SW 1271 (cell line): ENCODE measurements at places on chromosomes 11 and 22.

GRCh38 chr22:30036656-30037055 lies 43.6 kb upstream of the HORMAD2 start:
- DNase-seq: no peak

GRCh38 chr22:26551568-26551967 lies 38.4 kb downstream of the TPST2 start:
- no peak for DNase-seq

GRCh38 chr11:70627219-70627618 lies 228.9 kb downstream of the CTTN start:
- DNase-seq: no peak

DNA sequence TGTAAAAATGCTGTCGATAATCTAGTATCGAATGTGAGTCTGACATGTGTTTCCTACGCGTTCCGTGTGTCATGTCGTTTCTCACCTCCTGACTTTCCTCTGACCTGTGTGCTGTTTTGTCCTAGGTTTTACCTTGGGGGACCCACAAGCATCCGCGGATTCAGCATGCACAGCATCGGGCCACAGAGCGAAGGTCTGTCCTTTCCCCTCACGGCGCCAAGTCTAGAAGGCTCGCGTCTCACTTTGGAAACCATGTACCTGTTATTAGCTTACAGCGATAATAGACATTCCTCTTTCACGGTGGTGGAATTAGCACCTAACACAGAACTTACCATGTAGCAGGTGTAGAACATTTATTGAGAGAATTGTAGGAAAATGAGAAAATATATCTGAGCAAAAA lies 28.6 kb downstream of the SAMM50 start:
- DNase-seq: no peak

GRCh38 chr11:22347857-22348487 lies 9.8 kb downstream of the SLC17A6 start:
- DNase-seq: no peak

DNA sequence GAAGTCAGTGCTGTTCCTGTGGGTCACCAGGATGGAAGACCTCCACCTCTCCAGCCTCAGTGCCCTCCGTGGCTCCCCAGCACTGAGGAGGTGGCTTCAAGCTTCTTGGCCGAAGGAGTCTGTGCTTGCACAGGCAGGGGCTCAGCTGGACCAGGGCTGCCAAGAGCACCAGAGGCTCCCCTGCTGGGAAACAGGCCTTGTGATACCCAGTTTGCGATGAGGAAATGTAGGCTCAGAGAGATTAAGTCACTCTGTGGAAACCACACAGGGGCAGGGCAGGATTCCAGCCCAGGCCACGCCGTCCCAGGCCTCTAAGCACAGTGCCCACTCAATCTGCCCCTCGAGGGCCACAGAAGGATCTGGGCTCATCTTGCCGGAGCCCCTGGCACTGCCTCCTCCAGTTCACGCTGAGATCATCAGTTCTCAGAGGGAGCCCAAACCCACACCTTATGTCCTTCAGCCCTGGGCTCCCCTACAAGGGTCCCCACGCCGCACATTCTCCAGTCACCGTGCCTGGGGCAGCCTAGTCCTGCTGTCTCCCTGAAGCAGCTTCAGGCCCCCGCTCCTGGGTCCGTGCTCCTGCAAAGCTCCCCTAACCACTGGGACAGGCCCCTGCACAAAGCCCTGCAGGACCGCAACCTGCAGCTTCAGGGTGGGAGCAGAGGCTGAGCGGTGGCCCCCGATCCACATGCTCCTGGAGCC lies 21.6 kb downstream of the ANO1 start:
- DNase-seq: no peak

GRCh38 chr11:47524291-47524874 lies 28.5 kb downstream of the CELF1 start:
- no peak for DNase-seq

- no peak for DNase-seq
Observed at GRCh38 chr11:134272381-134273316, 3.5 kb upstream of the GLB1L3 start.

GRCh38 chr22:46303347-46303965 lies 6.8 kb downstream of the GTSE1 start:
- DNase-seq: no peak

DNA sequence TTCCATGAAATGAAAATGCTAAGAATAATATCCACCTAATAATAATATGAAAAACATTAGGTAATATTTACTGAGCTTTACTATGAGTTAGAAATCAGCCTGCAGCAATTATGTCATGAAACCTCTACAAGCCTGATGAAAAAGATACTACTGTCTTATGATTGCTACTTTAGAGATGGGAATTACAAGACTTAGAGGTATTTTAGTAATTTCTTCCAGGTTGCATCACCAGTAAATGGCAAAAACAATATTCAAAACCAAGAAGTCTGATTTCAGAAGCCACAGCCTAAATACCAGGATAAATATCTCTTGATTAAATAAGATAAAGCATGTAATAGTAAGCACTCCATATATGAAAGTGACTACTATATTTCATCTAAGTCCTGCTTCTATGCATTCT lies 13.8 kb downstream of the OR5B21 start:
- no peak for DNase-seq

DNA sequence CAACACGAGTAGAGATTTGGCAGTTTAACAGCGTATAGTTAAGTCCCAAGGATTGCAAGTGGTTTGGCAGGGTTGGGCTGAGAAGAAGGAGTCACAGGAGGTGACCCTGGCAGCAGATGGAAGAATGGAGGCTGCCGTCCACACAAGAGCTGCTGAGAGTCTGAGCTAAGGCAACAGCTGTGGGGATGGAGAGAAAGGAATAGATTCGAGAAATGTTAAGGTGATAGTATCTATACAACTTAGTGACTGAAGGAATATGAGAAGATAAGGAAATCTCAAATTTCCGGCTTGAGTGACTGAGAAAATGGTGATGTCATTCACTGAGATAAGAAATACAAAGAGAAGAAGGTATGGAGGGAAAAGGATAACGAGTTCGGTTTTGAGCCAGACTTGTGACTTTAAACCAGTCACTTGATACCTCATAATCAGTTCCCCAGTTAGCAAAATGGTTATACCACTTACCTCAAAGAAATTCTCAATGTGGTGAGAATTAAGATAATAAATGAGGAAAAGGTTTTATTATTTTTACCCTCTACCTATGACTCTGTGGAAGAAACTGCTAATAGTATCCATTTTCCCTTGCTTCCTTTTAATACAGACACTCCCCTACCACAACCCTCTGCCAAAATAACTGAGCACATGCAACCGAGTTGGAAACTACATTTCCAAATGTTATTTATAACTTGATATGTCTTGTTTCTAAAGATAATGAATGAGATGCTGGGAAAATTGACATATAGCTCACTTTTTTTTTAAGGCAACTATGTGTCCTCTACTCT lies 30.7 kb downstream of the FAM168A start:
- DNase-seq: no peak

DNA sequence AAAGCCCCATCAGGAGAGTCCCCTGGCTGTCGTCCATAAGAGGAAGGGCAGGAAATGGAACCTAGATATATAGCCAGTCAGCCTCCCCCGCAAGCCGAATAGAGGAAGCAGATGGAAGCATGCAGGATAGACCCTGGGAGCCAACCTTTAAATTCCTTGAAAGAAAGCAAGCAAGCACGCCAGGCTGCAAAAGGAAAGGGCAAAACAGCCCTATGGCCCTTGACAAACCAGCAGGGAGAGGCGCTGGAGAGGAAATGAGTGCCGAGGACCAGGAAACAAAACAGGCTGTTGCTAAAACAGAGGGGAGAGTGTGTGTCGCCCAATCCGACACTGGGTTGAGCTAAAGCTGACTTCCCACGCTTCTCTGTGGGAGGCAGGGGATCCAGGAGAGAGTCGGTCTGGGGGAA lies 203.5 kb upstream of the MTNR1B start:
- no peak for DNase-seq

DNA sequence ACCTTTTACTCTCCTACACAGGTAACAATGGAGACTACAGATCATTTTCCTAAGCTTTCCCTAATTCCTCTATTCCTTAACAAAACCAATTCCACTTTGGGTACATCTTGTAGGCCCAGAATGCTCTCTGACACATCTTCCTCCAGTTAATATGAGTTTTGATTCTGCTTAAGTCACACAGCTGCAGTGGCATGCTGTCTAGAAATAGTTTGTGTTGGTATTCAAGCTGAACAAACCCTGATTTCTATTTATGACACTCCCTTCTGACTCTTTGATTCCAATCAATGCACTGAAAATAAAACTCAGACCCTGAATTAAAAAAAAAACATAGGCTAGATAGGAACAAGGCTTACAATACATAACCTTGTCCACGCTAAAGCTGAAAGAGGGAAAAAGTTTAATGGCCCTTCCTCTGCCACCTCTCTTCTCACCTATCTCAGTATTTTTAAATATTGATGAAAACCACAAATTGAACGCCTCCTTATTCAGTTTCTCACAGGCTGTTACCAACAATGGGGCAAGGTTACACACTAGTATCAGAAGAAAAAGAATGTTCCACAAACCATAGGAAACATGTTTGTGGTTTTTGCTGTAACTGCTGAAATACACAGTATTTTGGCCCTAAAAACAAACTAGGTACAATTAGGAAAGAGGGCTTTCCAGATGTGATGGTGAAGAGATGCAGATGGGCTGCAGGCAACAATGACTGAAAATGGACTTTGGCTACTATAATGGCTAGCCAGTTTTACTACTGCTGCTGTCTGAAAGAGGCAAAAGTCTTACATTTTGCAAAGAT lies 35.7 kb upstream of the GAB2 start:
- DNase-seq: no peak

DNA sequence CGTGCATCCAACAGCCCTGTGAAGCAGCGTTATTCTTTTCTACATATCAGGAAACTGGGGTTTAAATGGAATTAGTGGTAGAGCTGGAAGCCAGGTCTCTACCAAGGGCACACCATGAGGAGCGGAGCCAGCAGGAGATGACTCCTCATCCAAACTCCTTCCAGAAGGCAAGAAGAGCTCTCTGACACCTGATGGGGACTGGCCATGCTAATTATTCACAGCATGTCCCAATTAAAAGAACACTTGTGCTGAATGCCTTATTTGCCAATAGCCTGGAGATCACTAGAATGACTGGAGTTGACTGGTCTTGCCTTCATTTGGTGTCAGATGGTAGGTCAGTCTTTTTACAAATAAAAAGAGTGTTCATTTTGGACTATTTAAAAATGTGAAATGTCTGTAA lies 32.9 kb upstream of the SLN start:
- DNase-seq: no peak

- DNase-seq: no peak
Observed at GRCh38 chr11:72629266-72629665, 45.0 kb downstream of the PDE2A start.

GRCh38 chr22:50547263-50547985 lies 1.7 kb downstream of the KLHDC7B start:
- no peak for DNase-seq

DNA sequence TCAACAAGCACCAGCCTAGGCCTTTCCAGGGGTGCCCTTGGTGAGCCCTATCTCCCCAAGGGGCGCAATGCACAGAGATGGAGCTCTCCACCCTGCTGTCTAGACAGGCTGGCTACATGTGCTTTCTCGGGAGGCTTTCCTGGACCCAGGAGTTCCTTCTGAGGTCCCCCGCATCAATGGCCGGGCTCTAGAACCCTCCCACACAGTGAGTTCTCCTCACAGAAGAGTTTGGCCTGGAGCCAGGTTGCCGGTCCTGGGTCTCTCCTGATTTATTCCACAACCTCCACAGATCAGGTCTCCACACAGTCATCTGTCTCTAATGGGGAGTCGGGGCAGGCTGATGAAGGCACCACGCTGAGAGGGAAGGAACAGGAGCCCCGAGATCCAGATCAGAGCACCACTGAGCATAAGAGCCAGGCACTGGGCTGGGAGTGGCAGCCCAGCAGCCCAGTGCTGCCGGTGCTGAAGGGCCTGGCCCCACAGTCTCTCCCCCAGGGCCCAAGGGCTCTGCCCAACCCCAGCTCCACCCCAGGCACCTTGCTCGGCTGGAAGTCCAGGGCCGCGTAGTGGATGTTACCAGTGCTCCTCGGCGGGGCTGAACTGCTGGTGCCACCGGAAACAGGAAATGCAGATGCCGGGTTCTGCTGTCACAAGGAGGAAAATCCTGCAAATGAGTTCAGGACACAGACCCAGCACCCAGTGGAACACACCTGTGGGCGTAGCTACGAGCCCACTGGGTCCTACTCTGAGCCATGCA lies 44.7 kb downstream of the GAB4 start:
- DNase-seq: no peak

GRCh38 chr22:33302549-33302948 lies 244.4 kb upstream of the SYN3 start:
- DNase-seq: no peak

- DNase-seq: no peak
Observed at GRCh38 chr11:131533149-131533548, 162.7 kb downstream of the NTM start.

- DNase-seq: no peak
Observed at GRCh38 chr22:24392218-24392931, 35.0 kb upstream of the ADORA2A start.

- no peak for DNase-seq
Observed at GRCh38 chr11:17350455-17351171, 987 bp upstream of the NCR3LG1 start.

- DNase-seq: no peak
Observed at GRCh38 chr11:93132836-93133235, 65.0 kb downstream of the SLC36A4 start.
